ENCODE measurements at places on chromosomes 12 and 14. TPM values are rescaled to one million over a fixed set of nuclear protein-coding genes. Genes with fewer than 3 reads are reported as not detected.

DNA sequence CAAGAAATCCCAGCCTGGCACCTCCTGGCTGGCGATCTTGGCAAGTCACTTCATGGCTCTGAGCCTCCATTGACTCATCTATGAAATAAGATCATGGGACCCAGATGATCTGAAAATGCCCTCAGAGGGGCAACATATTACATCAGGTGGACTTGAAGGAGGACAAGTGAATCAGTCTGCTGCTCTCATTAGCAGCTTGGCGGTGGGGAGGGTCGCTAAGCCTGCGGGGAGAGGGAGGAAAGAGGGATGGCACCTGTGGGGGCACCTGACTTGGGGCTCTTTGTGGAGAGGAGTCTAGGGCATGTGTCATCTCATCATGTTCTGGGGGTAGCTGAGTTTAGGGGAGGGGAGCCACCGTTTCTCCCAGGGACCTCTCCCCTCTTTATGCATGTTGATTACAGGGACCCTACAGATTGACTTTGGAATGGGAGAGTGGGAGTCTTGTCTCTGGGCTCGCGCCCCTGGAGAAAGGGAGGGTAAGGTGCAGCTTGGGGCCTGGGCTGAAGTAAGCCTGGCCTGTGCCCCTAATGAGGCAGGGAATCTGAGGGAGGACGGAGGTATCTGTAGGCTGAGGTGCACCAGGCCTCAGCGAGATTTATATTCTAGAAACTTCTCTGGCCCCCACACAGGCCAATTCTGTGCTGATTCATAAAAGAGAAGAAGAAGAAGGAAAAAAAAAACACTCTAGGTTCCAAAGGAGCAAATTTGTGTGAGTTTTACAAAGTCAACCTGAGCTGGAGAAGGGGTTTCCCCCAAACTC lies 29.3 kb upstream of the BATF start:
- H3K27me3 ChIP-seq: no peaks in the 10 kb centered on the region
- peak overlapping the region; percentile 67 for H3K27ac ChIP-seq
- H3K36me3 ChIP-seq: no peaks in the 10 kb centered on the region
- H3K4me1 ChIP-seq: peaks cover 44% of the 10 kb centered on the region
- no peak for DNase-seq
- H3K4me3 ChIP-seq: no peak overlapping the region

GRCh38 chr12:103462675-103463074 lies 33.1 kb downstream of the C12orf42 start:
- H3K4me1 ChIP-seq: peaks cover 10% of the 10 kb centered on the region
- H3K27me3 ChIP-seq: no peaks in the 10 kb centered on the region
- H3K27ac ChIP-seq: no peak overlapping the region
- H3K4me3 ChIP-seq: no peak overlapping the region
- peaks cover 3% of the 10 kb centered on the region for H3K36me3 ChIP-seq
- DNase-seq: no peak

The TRPV4 gene
- total RNA-seq: not detected

The GZMH gene
- 51.4 TPM for total RNA-seq

- no peak for DNase-seq
Observed at GRCh38 chr14:23006188-23006534, 3.8 kb downstream of the C14orf93 start.
